ENCODE measurements at places on chromosomes 1 and 21.

DNA sequence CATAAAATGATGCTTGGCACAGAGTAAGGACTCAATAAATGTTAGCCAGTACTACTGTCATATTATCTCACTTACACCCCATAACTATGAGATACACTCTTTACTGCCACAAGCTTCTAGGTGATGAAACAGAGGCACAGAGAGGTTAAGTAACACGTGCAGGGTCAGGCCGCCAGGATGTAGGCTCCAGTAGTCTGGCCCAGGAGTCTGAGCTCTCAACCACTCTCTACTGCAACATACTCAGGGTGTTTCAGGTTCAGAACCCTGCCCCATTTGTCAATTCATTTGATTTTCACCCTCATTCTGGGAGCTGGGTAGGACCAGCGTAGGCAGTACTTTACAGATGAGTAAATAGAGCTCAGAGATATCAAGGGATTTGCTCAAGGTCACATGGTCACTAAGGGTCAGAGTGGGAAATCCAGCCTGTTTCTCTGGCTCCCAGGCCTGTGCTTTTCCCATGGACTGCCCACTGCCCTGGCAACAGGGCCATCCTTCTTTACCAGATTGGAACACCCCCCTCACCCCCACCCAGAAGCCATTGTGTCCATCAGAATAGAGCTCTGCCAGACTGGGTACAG is 21.2 kb downstream of the IQGAP3 start:
- no peak for DNase-seq

DNA sequence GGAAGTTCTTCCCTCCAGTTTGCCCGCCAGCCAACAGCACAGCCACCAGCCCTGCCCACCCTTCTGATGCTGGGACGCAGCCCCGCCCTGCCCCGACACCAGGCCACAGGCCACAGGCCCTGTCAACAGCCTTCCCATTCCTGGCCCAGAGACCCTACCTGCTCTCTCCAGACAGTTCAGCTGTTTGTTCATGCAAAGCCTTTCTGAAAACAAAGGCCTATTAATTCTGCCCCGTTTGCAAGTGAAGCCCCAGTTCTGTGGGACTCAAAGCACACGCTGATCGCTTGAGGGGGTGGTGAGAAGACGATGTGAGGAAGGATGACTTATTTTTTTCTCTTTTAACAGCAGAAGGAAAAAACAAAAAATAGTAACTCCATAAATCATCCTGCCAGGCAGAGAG is 55.4 kb upstream of the KIF26B start:
- DNase-seq: no peak

- DNase-seq: no peak
These were observed at the start of gene GNG12 for GRCh38 chr1:67832737-67833601. TSS of gene GNG12 (minus strand) at chr1:67833467. CDS start at chr1:67707686, 125,781 bp downstream.

GRCh38 chr1:37721565-37721964 is 29.2 kb downstream of the CDCA8 start:
- no peak for DNase-seq

DNA sequence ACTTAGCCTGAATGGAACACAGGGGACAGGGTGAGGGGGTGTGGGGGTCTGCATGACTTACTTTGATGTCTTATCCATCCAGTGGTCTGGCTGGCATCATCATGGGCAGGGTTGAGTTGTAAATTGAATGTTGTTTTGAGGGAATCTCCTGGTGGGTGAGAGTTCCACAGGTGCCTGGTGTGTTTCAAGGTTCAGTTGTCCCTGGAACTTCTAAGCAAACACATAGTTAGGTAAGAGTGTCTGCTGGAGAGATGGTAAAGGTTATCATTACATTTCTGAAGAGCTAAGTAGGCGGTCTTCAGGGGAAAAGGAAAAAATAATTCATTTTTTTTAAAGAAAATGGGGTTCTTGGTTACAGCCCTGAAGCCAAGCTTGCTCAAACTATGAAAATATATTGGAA is 46.0 kb upstream of the SIPA1L2 start:
- no peak for DNase-seq

DNA sequence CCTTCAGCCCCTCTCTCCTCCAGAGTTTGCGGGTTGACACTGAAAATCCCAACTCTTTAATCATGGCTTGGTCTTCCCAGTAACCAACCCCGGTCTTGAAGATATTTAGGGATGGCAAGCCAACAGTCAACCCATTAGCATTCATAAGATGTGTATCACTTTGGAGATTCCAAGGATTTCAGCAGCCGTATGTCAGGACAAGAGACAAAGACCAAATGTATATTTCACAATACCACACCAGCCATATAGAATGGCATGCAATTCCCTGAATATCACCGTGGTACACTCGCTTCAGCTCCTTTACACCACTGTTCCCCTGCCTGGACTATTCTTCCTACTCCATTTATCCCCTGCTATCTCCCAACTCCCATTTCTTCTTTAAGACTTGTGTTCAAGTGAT is 109.2 kb downstream of the CSMD2 start:
- DNase-seq: no peak

DNA sequence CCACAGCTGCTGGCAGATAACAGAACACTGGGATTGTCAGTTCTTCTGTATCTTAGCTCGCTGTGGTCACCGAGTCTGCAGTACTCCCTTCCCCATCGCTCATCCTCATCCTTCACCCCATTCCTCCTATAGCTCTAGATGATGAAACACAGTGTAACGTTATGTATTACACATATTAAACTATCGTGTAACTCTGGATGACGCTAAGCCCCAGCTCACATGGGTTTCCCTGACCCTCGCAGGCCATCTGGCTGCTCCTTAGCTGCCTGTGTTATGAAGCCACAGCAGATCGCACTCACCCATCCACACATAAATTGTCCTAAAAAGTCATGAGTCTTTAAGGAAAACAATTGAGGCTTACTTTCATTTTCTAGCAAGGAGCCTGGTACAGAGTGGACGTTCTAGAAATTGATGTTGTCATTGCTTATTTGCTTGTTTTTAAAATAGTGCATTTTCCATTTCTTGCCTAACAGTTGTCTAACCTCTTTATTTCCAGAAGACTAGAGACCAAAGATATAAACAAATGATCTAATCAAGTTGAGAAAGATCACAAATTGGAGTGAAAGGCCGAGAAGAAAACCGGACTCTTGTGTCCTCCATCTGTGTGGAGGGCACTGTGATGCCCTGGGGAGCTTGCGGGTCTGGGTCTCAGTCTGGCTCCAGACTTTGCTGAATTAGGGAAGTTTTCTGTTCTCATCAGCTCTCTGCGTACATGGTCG is 24.3 kb upstream of the PCP4 start:
- DNase-seq: no peak

DNA sequence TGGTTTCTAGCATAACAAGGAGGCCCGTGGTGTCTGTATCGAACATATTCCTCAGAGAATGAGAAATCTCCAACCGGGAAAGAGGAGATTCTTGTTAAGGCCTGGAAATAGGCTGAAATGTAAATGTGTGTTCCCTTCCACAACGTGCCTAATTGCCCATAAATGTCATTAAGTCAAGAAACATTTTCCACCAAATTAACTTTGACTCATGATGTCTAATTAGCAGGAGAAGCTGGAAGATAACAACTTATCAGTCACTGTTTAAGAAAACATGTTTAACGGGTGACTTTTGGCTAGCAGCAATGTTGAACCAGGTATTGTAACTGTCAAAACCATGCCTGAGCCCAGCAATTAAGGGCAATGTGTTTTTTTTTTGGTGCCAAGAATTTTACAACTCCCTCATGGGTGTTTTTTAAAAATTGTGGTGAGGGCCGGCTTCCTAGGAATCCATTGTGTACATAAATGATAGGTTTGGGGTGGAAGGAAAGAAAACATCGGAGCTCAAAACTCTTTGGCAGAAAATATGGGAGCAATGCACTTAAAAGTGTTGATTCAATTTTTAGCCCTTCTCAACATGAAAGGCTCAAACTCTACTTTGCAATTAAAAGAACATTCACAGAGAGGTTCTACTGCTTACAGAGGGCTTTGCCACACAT is 67.0 kb downstream of the OLIG1 start:
- peak; percentile 40 for DNase-seq

Measured in NCI-H1105 treated with DMSO at 0.1 percent for 48 hours (cell line).